Caco-2 (cell line): ENCODE measurements at places on chromosomes 2 and 18. TPM values are rescaled to one million over a fixed set of nuclear protein-coding genes. Genes with fewer than 3 reads are reported as not detected.
A peak's percentile ranks its signal among the peaks of the same experiment; 100 is the strongest.

DNA sequence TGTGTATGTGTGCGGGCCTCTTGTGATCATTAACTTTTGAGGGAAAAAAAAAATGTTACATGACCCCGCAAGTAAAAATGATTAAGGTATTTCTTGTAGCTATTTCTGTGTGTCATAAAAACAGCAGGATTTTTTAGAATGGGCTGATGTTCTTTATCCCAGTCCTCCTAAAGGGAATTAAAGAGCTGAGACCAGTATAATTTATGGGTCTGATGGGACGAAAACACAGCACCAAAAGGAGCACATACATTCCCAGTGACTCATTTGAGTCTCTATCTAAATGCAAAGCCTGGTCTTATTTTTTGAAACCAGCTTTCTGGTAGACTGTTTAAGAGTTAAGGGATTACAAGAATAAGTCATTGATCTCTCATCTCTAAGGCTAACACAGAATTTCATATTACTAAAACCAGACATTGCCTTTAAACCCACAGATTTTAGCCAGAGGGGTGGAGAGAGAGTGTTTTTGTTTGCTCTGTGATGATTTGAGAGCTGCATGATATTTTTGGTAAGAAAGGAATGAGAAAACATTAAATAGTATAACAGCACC is 342.3 kb upstream of the EPHA4 start:
- H3K36me3 ChIP-seq: 0 out of 2 replicates have a peak, but pooled peaks cover 1% of the 10 kb centered on the region
- no peak overlapping the region for H3K27ac ChIP-seq
- no peak for DNase-seq

DNA sequence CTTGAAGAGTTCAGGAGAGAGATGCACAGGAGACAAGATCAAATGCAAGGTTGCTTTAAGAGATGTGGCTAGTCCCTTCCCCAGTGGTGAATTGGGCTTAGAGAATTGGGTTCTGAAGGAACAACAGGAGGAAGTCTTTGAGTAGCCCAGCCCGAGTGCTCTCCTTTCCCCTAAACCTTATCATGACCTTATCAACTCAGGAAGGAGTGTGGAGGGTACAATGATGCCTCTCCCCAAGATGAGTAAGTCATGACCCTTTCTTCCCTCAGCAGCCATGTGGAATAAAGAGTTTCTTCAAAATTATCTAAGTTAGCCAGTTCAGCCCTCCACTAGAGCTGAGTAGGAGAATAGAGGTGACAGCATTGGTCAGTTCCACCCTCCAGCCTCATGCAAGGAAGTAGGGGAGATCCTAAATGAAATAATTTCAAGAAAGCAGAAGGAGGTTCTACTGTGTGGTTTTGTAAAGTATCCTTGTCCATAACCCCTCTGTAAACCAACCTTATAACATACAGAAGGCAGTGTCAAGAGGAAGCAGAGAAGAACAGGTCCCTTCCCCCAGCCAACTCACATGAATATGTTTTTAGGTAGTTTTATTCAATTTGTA is 88.4 kb downstream of the ARHGAP15 start:
- DNase-seq: no peak
- no peaks in the 10 kb centered on the region for H3K4me1 ChIP-seq
- no peaks in the 10 kb centered on the region for H3K36me3 ChIP-seq
- no peak overlapping the region for H3K4me3 ChIP-seq
- H3K27ac ChIP-seq: no peak overlapping the region

DNA sequence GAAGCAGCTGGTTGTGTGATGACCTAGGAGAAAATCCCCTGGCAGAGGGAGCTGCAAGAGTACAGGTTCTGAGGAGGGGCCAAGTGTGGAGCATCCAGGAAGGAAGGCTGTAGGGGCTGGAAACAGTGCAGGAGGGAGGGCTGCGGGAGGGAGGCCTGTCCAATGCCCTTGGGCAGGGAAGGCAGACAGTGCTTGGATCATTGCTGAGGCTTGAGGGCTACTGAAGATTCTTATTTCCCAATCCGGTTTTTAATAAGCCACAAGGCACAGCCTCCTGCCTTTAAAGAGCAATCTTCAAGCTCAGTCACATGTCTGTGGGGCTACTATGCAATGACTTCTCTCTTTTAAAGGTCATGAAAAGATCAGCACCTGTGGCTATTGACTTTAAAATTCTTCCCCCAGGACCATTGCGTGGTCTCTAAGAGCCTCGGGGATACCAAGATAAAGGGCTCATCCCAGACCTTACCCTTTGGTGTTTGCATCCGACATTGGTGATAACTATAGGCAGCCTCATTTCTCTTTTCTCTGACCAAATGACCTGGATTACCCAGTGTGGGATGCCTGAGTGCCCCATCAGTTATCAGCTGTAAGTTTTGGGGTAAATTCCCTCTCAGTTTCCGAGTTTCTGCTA is 149.6 kb downstream of the DOCK10 start:
- H3K27ac ChIP-seq: no peak overlapping the region
- no peak for DNase-seq
- no peak overlapping the region for H3K4me3 ChIP-seq

DNA sequence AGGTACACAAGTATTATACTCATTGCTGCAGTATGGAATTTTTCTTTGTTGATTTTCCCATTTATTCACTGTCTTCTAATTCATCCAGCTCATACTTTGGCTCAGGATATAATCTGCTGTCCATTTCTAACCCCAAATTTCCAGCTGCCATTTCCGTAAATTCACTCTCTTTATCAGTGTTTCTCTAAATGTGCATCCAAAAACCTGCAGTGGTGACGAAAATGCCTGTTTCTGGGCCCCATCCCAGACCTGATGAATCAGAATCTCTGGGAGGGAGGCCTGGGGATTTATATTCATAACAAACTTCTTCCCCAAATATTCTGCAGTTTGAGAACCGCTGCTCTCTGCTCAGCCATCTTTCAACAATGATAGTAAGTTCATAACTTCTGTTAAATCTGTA is 86.6 kb downstream of the VWC2L start:
- no peaks in the 10 kb centered on the region for H3K4me1 ChIP-seq
- H3K27me3 ChIP-seq: no peaks in the 10 kb centered on the region
- no peak overlapping the region for H3K4me3 ChIP-seq
- no peaks in the 10 kb centered on the region for H3K36me3 ChIP-seq

- DNase-seq: no peak
- H3K36me3 ChIP-seq: no peaks in the 10 kb centered on the region
- no peak overlapping the region for H3K4me3 ChIP-seq
- H3K4me1 ChIP-seq: no peaks in the 10 kb centered on the region
- no peaks in the 10 kb centered on the region for H3K27me3 ChIP-seq
Observed at GRCh38 chr2:96547731-96548171, 11.2 kb downstream of the ARID5A start.

- DNase-seq: peak; percentile 89
- peaks cover 6% of the 10 kb centered on the region for H3K4me1 ChIP-seq
- no peak overlapping the region for H3K4me3 ChIP-seq
- H3K36me3 ChIP-seq: no peaks in the 10 kb centered on the region
- peak overlapping the region; percentile 19 for H3K27ac ChIP-seq
- no peaks in the 10 kb centered on the region for H3K27me3 ChIP-seq
Observed at GRCh38 chr18:79934311-79935097, 16.9 kb downstream of the SLC66A2 start.

DNA sequence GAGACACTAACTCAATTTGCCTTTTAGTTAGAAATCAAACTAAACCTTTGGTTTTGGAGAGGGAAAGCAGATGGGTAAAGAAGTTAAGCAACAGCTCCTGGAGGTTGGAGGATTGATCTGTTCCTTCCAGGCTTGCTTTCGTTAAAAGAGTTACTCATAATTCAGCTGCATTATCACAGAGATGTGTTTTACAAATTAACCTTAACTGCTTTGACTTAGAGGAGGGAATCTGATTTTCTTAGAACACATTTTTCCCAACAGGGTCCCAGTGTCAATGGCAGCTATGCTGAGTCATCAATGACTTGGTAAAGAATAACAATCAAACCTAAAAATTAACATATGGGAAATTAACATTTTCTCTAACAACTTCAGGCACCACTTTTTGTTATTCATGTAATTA is 113.4 kb downstream of the COPS8 start:
- no peaks in the 10 kb centered on the region for H3K36me3 ChIP-seq
- no peaks in the 10 kb centered on the region for H3K27me3 ChIP-seq
- DNase-seq: no peak
- peaks cover 4% of the 10 kb centered on the region; the same call in 1 of the 2 replicates for H3K4me1 ChIP-seq
- no peak overlapping the region for H3K27ac ChIP-seq

GRCh38 chr2:219460424-219460926 is 25.8 kb downstream of the SPEG start:
- H3K4me1 ChIP-seq: 0 out of 2 replicates have a peak, but pooled peaks cover 4% of the 10 kb centered on the region
- no peak for DNase-seq
- no peak overlapping the region for H3K27ac ChIP-seq
- H3K36me3 ChIP-seq: no peaks in the 10 kb centered on the region
- no peaks in the 10 kb centered on the region for H3K27me3 ChIP-seq

DNA sequence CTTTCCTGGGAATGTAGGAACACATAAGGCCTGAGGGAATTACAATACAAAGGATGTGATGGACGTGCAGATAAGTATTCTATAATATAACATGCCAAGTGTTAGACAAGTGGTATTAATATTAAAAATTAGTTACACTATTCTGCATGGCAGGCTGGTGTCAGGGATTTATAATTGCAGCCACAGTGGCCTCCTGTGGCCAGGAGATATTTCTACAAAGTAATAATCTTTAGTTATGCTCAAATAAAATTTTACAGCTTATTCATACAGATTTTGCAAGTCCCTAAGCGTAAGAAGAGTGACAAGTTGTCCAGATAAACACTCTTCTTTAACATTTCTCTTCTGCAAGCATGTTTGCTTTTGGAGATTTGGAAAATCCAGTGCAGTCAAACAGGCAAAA is 90.4 kb upstream of the CBLN2 start:
- no peak overlapping the region for H3K27ac ChIP-seq
- no peak overlapping the region for H3K4me3 ChIP-seq
- H3K4me1 ChIP-seq: no peaks in the 10 kb centered on the region
- DNase-seq: no peak
- no peaks in the 10 kb centered on the region for H3K27me3 ChIP-seq
- no peaks in the 10 kb centered on the region for H3K36me3 ChIP-seq

- H3K4me1 ChIP-seq: no peaks in the 10 kb centered on the region
- DNase-seq: no peak
- no peak overlapping the region for H3K4me3 ChIP-seq
- H3K27me3 ChIP-seq: no peaks in the 10 kb centered on the region
Observed at GRCh38 chr2:10159086-10159485, 36.5 kb downstream of the RRM2 start.

- peaks cover 18% of the 10 kb centered on the region; the same call in 1 of the 2 replicates for H3K4me1 ChIP-seq
- H3K4me3 ChIP-seq: no peak overlapping the region
- no peaks in the 10 kb centered on the region for H3K27me3 ChIP-seq
- no peak overlapping the region for H3K27ac ChIP-seq
- DNase-seq: no peak
- no peaks in the 10 kb centered on the region for H3K36me3 ChIP-seq
Observed at GRCh38 chr2:144374163-144374661, 145.7 kb downstream of the ZEB2 start.

DNA sequence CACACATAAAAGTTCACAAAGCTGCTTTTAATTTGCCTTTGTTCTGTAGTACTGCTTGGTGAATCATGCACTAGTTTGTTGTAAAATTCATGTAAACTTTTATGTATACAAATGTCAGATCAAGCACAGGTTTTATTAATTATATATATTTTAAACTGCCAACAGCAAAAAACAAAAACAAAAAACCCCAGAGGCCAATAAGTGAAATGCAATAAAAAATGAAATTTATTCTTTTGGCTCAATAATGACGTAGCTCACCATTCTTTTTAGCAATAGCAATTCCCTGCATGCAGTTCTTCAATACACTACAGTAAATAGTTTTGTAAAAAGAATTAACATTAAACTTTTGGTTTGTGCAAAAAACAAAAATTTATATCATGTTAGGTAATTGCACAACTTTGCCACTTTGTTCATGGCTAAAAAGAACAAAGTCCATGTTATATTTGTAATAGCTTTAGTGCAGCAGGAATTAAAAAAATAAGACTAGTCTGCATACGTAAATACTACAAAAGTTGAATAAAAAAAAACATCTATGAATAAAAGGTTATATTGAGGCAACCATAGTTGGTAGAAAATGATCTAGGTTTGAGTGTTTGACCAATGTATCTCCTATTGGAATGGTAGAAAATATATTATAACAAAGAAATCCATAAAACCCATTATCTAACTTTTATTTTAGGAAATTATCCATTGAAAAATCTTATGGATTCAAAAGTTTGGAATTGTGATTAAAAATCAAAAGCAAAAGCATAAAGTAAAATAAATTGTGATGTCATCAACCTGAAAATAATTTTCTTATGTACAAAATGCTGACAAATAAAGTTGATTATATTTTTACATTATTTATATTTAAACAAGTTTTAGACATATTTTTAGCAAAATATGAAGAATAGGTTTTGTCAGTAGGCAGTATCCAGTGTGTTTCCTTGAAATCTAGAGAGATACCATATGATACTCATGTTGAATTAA is 115.6 kb downstream of the SCN3A start:
- no peaks in the 10 kb centered on the region for H3K27me3 ChIP-seq
- DNase-seq: no peak
- no peak overlapping the region for H3K27ac ChIP-seq
- H3K4me3 ChIP-seq: no peak overlapping the region
- no peaks in the 10 kb centered on the region for H3K36me3 ChIP-seq

DNA sequence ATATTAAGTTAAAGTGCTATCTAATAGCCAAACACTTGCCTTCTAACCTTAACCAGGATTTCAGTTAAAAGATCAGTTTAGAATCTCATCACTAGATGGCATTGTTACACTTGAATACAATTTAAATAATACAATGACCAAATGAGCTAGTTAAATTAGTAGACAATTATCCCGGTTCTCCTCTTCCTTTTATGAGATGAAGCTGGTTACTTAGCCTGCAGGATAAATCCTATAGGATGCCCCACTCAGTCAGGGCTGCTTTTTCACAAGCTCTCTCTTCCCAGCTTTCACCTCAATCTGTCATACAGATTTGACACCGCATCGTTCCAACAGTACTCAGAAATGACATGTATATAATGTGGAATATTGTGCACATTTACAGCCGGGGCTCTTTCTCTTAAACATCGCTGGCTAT is 678.8 kb downstream of the KCNJ3 start:
- H3K4me1 ChIP-seq: no peaks in the 10 kb centered on the region
- H3K36me3 ChIP-seq: no peaks in the 10 kb centered on the region
- DNase-seq: no peak
- no peaks in the 10 kb centered on the region for H3K27me3 ChIP-seq

FBLN7 gene
- total RNA-seq: 0.39 and 0.59 TPM in 2 replicates

AGAP1 gene
- 39.5 and 41.7 TPM in 2 replicates for total RNA-seq

UGT1A10 gene
- 0.77 and 1.0 TPM in 2 replicates for total RNA-seq
